ENCODE measurements at places on chromosomes 7 and 10. TPM values are rescaled to one million over a fixed set of nuclear protein-coding genes. Genes with fewer than 3 reads are reported as not detected.

Gene LAMB4
- not detected for total RNA-seq

Gene CTAGE15
- 0.22 TPM for total RNA-seq

Gene ZFAND2A
- total RNA-seq = 18.4 TPM

Gene SEMA3D
- total RNA-seq = not detected

Gene HMX2
- total RNA-seq = not detected

Gene NEUROG3
- not detected for total RNA-seq

Gene NPC1L1
- not detected for total RNA-seq

Gene ZNF503
- 2.3 TPM for total RNA-seq

Gene SEMA4G
- total RNA-seq = 1.4 TPM

Gene HHEX
- total RNA-seq = 1.7 TPM

Gene VENTX
- 0.29 TPM for total RNA-seq

Gene TMEM184A
- 3.0 TPM for total RNA-seq

Gene OAT
- 30.7 TPM for total RNA-seq

Gene BICC1
- total RNA-seq = 6.9 TPM

All from psoas muscle (tissue), 8 donors.